ENCODE measurements at places on chromosomes 5 and 9. TPM values are rescaled to one million over a fixed set of nuclear protein-coding genes. Genes with fewer than 3 reads are reported as not detected.

ARHGEF28 gene
- total RNA-seq: not detected

DNA sequence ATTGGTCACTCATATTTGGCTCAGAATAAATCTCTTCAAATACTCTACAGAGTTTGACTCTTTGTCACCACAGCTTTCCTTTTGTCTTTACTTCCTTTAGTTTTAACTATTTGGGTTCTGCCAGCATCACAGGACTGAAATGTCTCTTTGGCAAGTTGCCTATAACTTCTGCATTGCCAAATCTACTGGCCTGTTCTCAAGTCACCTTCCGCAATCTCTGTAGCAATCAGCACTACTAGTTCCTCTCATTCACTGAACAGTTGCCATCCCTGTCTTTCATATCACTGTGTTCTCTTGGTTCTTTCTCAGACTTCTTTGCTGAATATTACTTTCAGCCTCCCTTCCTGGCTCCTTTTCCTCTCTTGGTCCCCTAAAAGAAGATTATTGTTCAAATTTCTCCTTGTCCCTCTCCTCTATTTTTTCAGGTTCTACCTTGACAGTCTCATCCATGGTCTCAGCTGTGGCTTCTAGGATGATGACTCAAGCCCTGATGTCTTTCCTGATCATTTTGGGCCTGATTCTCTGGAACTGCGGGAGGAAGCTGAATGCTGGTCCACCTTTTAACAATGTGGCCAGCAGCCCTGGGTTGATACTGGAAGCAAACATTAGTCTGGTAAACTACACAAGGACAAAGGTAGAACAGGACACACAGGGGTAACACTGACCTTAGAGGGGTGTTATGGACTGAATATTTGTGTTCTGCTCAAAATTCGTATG is 44.0 kb upstream of the LIFR start:
- DNase-seq: no peak

GRCh38 chr5:127746756-127747155 is 43.6 kb downstream of the CCDC192 start:
- no peak for DNase-seq

STK32A gene
- not detected for total RNA-seq

GRAMD2B gene
- total RNA-seq: 9.2 TPM

DNA sequence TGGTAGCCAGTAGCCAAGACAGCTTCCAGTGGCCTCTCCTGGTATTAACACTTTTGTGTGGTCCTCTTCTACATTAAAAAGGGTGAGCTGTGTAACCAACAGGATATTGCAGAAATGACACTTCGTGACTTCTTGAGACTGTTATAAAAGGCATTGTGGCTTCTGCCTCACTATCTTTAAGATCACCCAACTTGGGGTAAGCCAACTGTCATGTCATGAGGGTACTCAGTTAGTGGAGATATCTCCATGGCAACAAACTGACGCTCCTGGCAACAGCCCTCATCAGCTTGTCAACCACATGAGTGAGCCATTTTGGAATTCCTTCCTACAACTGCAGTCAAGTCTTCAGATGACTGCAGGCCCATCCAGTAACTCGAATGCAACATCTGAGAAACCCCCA is 121.7 kb downstream of the DEPDC1B start:
- no peak for DNase-seq

PHF24 gene
- 0.57 TPM for total RNA-seq

GIN1 gene
- total RNA-seq: 7.5 TPM

DNA sequence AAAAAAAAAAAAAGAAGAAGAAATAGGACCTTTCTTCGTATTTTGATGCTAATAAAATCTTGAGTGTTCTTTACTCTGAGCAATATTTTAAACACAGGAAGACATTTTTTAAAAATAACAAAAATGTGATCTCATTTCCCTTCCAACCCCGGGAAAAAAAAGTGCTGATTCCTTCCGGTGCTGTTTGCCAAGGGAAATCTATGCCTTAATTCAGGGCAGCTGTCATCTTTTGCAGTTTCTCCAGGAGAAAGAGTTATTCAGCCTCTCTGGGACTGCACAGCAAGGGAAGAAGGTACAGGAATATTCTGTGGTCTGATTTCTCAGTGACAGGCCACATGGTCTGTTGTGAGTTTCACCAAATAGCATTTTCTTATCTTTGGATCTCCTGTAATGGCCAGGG is 291.9 kb upstream of the IRX1 start:
- no peak for DNase-seq

GRCh38 chr9:8718121-8718725 is 918.6 kb upstream of the DMAC1 start:
- no peak for DNase-seq

- peak; percentile 85 for DNase-seq
These were observed 1.9 kb upstream of the IDNK start for GRCh38 chr9:83620841-83621636.

GRCh38 chr5:3615217-3615616 is 19.6 kb downstream of the IRX1 start:
- DNase-seq: no peak

RGS7BP gene
- not detected for total RNA-seq

DNA sequence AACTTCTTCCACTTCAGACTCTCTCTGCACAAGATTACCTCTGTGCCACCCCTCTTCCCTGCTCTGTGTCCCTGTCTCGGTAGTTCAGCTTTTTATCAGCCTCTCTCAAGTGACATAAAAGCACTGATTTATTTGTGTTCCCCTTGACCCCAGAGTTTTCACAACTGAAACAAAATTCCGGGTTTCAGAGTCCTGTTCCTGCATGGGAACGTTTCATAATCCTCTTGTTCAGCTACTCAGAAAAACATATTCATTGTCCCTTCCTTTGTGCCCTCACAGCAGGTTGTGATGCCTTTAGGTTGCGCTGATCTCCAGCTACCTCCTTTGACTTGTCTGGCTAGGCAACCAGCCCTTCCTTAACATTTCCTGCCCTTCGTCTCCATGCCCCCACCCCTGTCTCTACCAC is 13.7 kb upstream of the ITGA1 start:
- DNase-seq: peak; percentile 55

FBXO38 gene
- total RNA-seq: 62.9 TPM

DNA sequence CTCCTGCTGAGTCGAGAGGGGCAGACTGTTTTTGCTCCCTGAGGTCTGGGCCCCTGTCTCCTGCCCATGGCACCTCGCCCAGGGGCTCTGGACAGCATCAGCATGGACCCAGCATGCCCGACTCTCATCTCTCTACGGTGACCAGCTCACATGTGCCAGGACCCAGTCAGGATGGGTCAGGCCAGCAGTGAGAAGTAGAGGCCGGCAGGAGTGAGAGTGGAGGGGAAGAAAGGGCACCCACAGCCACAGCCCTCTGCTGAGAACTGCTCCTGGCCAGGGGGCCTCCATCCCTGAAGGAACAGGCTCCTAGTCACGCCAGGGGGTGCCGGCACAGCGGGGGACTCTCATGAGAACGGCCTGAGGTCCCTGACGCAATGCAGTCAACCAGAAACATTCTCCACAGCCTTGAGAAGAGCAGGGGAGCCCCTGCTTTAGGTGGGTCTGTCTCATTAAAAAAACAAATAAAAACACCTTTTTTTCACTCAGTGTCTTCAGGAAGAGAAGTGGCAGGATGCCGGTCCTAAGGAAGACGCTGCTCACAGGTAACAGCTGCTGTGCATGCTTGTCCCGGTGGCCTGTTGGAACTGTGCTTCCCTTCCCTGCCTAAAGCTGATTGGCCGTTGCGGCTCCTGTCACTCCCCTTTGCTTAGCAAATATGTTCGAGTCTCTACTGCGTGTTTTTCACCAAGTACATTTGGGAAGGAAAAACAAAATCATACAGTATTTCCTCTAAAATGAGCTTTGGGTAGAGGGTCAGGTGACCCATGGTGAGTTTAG is 85.7 kb upstream of the FBXW11 start:
- no peak for DNase-seq

DNA sequence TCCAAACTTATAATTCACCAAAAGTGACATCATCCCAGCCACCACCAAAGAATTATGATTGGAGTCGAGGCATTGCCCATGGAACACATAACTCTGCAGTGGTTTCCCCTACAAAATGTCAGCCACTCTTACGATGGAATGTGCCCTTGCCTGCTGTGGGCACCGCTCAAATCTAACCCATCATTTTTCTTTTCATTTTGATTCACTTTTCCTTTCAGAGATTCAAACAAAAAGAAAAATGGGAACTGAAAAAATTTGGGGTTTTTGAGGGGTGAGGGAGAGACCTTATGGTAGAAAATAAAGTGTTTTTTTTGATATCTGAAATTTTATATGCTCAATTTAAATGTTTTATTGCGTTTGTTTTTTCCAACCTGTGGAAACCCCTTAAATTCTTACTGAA is 28.1 kb downstream of the SMARCA2 start:
- DNase-seq: no peak

DNA sequence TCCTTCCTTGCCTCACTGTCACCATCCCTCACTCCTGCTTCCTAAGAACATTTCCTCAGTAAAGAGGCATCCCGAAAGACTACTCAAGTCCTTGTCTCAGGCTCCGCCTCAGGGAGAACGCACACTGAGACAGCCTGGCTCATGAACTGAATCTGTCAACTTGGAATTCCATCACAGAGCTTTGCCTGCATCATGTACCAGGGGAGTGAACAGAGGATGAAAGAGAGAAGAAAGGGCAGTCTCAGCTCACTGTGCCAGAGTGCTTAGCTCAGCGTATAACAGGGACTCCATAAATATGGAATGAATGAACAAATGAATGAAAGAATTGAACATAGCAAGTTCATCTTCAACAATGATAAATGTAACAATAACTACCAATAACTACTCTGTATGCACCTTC is 68.7 kb upstream of the SLC1A3 start:
- no peak for DNase-seq

DNA sequence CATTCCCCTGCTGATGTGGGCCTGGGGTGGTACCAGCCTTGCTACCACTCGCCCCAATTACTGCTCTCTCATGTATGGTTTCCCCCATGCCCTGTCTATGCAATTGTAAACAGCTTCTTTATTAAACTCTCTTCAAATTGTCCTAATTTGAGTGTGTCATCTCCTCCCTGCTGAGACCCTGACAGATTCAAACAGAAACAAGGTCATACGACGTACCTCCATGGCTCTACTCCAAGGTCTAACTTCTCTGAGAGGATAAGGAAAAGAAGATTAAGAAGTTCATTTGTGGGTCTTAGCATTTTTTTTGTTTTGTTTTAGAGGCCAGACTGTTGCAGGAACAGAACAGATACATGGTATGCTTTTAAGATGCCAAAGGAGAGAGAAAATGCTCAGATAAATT is 38.0 kb downstream of the ABITRAM start:
- no peak for DNase-seq

DNA sequence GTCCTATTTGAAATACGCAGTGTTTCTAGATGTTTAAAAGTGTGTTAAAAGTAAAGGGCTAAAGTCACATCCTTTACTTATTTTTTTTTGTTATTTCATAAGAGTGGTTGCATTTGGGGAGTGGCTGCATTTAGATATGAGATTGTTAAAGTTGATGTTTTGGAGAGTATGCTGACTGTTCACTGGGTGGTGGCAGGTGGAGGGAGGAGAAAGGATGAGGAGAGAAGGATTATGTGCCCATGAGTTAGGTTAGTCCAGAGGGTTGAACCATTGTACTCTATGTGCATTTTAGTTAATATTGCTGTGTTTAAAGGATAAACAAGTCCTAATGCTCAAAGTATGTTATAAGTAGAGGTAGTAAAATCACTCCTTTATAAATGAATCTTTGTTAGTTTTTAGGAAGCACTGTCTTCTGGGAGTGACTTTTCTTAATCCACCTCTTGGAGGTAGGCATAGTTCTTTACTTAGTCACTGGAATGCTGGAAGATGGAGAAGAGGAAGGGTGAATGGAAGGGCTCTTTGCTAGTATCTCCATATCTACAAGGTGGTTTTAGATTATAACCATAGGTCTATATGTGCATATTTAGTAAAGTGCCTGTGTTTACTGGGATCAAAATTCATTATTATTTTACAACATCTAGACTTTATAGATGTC is 332.3 kb downstream of the NPR3 start:
- DNase-seq: no peak

TTF1 gene
- 33.6 TPM for total RNA-seq

LRRC70 gene
- 0.73 TPM for total RNA-seq

GRCh38 chr9:90180381-90180780 is 462.2 kb downstream of the DIRAS2 start:
- no peak for DNase-seq

FAM120AOS gene
- 33.9 TPM for total RNA-seq

DNA sequence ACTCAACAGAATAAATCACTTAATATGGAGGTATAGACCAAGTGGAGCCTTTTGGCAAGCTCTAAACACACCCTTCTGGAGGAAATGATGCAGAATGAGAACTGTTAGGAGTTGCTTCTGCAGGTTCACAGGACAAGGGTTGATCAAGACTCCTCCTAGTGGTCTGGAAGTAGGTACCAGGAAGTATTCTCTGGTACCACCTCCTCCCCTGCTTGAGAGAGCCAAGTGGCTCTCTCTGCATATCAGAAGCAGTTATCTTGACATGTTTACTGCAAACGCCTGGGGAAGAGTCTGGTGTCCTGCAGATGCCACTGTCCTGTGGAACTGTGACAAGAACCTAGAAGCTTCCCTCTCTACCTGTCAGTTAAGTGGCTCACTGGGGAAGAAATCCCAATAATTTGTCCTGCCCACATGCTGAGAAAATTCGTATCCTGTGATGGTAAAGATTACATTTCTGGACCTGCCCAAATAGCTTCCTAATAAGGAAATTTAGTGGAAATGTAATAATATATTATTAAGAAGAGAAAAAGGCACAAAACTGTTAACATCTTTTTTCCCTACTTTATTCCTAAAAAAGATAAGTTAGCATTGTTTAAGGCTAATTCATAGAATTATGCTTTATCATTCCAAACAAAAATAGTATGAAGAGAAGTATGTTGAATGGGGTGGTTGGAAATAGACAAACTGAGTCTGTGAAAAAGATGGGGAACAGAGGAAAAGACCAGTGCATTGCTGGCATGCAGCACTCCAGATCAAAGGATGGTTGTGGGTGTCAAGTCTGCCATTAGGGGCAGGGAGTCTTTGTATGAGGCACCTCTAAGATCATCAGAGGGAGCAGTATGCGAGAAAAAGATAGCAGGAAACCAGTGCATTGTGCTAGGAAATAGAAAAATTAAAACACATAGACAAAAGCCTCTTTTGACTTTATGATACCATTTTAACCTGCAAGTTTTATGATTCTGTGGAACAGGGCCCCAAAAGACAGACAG is 118.8 kb downstream of the CDC42SE2 start:
- peak; percentile 89 for DNase-seq

GRCh38 chr5:168765551-168766425 is 186.6 kb upstream of the PANK3 start:
- DNase-seq: no peak

SPATA31D4 gene
- total RNA-seq: not detected
